ENCODE measurements at places on chromosomes 5 and 9.

GRCh38 chr5:138664276-138664943, 88.8 kb upstream of the CTNNA1 start:
- DNase-seq: no peak

DNA sequence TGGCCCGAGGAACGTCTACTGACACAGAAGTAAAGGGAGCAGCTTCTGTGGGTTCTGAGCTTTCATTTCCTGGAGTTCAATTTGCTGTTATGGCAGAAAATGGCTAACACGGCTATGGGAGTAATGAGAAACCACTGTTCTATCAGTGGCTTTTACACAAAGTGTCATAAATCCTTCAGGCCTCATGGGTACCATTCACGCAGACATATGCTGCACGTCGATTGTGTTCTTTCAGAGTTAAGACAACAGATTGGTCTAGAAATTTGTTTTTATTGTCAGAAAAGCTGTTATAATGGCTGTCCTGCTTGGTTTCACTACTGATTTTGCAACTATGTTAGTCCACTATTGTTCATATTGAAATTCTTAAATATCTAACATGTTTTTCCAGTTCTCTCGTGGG, 135.4 kb downstream of the ALDH1A1 start:
- DNase-seq: no peak

- DNase-seq: no peak
Measured at GRCh38 chr5:167217097-167217743, 1074.2 kb upstream of the WWC1 start.

GRCh38 chr9:34370970-34371880, 5.5 kb downstream of the MYORG start:
- no peak for DNase-seq

- DNase-seq: no peak
Measured at GRCh38 chr9:130660326-130660682, 4.1 kb upstream of the PRDM12 start.

DNA sequence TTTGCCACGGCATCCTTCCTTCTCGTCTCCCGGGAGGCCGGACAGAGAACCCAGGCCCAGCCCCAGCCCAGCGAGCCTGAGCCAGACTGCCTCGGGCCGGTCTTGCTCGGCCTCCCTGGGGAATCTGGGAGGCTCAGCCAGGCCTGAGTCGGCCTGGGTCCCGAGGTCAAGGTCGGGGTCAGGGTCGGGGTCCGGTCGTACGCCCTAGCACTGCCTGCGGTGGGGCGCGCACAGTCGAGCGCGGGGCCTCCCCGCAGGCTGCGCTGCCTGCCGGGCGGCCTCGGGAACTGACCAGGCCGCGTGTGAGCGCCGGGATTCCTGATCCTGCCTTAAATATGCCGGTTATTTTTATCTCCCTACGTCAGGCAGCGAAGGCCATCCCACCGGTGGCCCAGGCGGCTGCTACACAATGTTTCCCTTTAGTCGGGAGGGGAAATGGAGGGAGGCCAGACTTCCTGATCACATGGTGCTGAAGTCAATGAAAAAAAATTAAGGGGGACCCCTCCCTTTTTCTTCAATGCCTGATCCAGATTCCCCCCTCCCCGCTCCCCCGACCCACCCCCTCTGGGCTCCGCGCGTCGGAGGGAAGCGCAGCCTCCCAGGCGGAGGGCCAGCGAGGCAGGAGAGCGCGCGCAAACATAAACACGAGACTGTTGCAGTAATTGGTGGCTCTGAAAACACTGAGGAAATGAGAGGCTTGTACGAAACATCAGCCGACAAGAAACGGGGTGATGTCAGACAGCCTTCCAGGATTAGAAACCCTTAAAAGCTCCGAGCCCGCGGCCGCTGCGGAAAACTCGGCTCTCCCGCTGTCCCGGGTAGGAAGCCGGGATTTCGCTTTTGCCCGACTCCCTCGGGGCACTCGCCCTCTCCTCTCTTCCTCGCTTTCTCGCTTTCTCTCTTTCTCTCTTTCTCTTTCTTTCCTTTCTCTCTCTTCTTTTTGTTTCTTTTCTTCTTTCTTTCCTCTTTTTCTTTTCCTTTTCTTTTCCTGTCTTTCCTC, 148.2 kb upstream of the KLF4 start:
- no peak for DNase-seq

DNA sequence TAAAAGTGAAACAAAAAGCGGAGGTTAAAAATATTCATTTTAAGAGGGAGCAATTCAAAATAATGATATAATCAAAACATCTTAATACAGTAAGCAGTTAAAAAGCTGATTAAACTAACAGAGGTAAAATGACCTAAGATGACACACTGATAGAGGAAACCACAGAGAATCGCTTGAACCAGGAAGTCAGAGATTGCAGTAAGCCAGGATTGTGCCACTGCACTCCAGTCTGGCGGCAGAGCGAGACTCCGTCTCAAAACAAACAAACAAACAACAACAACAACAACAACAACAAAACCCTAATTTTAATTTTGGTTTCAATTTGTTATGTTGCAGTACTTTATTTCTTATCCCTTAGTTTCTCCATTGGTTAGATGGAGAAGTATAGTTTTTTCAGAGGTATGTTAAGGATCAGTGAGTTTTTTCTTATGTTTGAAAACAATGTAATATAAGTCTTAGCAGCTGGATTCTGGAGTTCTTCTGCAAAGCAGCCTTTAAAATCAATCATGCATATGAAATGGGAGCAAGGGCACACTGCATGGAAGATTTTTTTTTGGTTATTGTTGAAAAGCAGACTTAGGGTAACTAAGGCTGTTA, 58.5 kb downstream of the MLANA start:
- no peak for DNase-seq

DNA sequence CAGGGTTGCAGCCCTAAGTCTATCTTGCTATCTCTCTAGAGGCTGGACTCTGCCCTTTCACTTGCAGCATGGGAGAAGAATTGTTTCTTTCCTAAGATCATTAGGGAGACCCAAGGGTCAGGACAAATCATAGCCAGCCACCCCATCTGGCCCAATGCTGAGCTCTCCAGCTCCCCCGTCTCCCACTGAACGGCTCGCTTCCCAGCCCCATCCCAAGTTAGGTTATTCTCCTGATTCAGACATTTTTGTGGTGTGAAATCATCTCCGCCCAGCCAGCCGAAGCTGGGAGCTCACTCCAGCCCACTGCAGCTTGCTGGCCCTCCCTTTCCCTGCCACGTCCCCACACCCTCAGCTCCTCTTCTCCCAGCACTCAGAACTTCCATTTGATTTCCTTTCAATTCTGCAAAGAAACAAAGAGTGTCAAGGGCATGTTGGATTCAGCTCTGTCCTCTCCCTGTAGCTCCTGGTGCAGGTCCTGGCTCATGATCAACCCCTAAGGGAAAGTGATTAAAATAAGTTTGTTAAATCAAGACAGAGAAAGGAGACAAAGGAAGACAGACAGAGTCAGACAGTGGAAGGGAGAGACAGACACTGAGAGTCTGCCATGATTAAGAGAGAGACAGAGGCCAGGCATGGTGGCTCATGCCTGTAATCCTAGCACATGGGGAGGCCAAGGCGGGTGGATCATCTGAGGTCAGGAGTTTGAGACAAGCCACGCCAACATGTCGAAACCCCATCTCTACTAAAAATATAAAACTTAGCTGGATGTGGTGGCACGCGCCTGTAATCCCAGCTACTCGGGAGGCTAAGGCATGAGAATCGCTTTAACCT, 12.6 kb upstream of the SPARC start:
- DNase-seq: no peak

- no peak for DNase-seq
Measured at GRCh38 chr5:153987301-153987700, 51.4 kb downstream of the FAM114A2 start.

- DNase-seq: no peak
Measured at GRCh38 chr9:135503371-135504261, 3.1 kb downstream of the MRPS2 start.

- no peak for DNase-seq
Measured at GRCh38 chr5:160159991-160160792, 40.9 kb upstream of the PWWP2A start.

DNA sequence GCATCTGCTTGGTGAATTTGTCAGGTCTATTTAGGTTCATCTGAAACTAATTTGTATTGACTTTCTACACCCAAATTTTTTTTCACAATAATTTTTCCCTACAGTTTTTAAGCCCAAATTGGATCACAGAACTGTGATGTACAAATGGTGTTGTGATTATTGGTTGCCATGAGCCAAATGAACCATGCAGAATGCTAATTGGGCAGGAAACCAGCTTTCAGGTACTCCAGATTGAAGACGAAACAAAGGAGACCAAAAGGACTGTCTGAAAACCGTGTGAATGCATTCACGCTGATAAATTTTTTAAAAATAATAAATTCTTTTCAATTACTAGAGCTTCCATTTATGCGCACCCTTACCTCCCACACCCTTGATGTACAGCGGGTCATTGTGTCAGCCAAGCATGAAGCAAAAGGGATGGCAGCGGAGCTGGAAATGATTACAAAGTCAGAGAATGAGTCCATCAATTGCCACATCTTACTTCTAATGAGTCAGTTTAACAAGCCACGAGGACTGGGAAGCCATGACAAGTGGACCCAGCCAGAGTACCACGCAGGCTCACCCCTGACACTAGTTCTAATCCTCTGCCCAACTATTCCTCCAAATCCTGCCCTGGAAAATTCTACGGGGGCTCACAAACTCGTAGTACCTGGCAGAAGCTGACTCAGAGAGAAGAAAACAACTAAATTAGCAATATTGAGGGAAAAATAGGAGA, 66.5 kb downstream of the SEMA6A start:
- no peak for DNase-seq

GRCh38 chr5:125199968-125200865, 453.8 kb upstream of the ZNF608 start:
- DNase-seq: no peak

- DNase-seq: no peak
Measured at GRCh38 chr5:153700940-153701339, 210.5 kb downstream of the GRIA1 start.

DNA sequence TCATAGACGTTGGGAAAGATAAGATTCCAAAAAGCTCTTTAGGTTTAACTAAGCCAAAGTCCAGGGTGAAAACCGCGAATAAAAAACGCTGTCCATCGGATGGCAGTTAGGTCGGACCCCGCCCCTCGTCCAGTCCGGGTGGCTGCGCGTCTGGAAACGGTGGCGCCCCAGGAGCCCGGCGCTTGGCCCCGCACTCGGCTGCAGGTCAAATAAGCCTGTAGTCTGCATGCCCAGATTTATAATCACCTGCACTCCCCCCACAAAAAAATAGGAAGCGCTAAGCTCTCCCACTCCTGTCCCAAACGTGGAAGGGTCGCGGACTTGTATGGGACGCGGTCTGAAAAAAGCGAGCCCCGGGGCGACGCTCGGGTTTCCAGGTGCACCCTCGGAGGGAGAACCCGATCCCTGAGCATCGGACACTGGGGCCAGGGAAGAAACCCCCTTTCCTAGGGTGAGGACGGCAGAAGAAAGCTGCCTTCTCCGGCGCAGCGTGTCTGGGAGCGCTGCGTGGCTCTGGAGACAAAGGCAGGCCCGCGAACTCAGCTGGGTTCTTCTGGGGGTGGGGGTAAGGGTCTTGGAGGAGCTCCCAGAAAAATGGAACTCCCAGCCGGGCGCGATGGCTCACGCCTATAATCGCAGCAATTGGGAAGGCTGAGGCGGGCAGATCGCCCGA, 923 bp upstream of the ZBTB5 start:
- DNase-seq: no peak

DNA sequence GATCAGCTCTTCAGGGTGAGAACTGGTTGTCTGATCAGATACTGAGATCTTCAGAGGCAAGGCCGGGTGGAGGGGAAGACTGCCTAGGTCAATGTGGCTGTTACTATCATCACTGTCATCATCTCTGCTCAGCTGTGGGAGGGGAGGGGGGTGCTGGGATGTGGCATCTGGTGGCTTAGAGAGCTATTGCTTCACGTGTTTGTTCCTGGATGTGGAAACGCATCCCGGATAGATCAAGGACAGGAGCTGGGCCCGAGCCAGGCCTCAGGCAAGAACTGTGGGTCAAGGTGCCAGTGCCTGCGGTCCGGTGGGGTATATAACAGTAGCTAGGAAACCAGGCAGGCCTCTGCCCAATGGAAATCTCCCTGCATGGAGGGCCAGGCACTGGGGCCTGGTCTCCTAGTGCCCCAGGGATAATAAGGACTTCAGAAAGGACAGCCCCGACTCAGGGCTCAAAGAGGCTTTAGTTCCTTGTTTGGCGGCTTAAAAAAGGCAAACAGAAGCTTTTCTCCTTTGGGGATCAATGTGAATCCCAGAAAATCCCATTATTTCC, 30.3 kb upstream of the TIFAB start:
- DNase-seq: no peak

DNA sequence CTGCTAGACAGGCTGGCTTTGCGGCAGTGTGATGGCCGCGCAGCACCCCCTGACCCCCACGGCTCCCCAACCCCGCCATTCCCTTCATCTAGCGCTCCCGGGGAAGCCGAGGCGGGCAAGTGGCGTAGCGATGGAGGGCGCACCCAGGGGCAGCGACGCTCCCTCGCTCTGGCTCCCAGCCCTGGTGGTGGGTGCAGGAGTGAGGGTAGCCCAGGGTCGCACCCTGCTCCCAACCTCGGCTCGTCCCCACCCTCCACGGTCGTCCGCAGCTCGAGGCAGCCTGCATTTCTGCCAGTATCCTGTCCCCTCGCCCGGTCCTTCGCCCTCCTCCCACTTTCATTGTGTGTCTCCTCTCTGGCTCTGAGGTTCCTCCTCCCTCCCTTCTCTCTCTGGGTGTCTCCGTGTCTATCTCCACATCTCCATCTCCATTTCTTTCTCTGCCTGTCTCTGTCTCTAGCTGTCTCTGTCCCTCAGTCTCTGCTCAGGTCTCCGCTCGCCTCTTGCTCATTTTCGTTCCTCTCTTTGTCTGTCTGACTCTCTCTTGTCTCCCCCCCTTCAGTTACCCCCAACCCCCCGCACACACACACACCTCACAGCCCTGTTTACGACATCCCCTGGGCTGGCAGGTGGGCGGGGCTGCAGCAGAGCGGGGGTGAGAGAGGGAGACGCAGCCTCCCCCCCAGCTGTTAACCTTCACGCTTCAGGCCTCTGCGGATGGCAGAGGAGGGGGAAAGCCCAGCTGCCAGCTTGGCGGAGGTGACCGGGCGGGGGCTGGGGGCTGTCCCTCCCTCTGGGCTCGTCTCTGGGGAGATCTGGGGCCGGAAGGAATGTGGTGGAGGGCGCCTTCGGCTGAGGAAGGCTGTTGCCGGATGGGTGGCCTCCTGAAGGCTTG, 48.7 kb upstream of the PSD2 start:
- DNase-seq: peak; percentile 53

GRCh38 chr5:135398160-135398854, 724 bp downstream of the MACROH2A1 start:
- DNase-seq: no peak

DNA sequence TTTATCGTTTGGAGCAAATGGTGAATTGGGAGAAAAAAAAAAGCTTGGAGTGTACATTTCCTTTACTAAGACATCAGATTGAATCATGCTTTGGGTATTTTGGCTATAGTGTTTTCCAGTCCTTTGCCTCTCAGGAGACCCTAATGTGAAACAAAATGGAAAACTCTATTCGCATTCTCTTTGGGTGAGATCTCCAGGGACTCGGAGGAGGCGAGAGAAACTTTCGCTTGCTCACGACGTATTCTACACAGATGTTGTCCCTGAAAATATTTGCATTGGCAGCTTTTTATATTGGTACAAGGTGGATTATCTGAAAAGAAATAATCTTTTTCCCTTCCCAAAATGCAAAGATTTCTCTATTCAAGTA, 1240.1 kb upstream of the WWC1 start:
- DNase-seq: no peak
